ENCODE measurements at places on chromosomes 1 and 21.

DNA sequence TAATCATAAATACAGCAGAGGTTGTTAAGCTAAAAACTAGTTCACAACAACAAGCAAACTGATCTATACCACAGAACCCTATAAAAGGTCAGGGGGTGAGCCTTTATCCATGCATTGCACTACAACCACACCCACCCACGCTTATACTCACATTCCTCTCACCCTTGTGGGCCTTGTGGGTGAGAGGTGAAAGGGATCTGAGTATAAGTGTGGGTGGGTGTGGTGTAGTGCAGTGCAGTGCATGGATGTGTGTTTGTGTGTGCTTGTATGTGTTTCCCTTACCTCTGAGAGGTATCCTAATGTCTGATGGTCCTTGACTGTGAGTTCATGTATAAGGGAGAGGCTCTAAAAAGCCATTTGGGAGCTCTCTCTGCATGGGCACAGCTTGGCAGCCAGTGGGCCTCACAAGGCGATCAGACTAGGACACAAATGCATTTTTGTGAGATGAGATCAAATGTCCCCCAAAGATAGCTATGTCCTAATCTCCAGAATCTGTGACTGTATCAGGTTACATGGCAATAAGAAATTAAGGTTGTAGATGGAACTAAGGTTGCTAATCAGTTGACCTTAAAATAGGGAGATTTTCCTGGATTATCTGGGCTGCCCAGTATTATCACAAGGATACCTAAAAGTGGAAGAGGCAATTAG is 95.5 kb upstream of the DPT start:
- DNase-seq: no peak

DNA sequence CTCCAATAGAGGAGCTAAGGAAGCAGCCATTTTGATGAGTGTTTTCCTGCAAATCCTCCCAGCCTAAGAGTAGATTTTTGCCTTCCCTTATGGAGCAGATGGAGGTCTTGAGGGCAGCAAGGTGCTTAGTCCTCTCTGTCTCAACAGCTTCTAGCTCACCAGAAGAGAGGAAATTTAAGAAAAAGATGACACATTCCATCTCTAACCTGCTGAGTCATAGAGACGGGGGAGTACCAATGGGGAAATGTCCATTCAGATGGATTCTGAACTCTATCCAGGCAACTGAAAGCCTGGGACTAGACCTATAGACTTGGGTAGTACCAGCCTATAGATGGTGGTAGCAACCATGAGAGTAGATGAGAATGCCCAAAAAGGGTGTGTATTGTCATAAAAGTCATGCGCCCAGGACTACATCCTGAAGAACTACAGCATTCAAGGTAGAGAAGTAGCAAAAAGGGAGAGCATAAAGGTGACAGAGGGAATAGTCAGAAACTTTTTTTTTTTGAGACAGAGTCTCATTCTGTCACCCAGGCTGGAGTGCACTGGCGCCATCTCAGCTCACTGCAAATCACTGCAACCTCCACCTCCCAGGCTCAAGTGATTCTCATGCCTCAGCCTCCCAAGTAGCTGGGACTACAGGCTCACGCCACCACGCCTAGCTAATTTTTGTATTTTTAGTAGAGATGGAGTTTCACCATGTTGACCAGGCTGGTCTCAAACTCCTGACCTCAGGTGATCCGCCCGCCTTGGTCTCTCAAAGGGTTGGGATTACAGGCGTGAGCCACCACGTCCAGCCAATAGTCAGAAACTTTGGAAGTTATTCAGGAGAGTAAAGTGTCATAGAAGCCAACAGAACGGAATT is 10.7 kb upstream of the ELOA start:
- DNase-seq: no peak

DNA sequence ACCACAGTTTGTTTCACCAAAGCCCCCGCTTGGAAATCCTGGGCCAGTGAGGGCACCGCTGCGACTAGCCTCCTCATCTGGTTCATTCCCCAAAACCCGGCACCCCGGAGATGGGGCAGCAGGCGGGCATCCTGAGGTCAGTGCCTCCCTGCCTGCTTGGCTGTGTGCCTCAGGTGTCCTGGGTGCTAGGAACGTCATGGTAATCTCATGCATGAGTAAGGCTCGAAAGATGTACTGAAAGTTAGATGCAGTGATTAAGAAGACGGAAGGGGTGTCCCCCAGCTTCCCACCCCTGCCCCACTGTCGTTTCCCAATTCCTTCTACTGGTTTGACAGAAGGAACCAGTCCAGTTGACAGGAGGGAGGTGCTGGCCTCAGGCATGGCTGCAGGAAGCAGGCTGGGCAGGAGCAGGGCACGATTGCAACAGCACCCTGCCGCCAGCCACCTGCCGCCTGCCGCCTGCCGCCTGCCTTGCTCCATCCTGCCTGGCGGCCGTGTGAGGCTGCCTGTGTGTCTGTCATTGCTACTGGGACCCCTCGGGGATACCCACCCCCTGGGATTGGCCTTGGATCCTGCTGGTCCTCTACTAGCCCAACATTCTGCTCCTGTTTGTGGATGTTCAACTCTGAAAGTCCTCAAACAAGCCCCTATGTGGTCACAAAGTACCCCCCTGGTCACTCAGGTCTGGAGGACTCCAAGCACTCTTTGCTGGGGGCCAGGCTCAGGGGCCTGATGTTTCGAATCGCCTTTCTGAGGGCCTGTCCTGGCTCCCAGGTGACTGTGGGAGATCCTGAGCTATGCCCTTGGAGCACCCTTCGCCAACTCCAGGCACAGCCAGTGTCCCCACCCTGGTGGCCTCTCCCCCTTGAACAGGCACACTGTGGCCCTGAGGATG is 73.0 kb upstream of the IFFO2 start:
- no peak for DNase-seq

- no peak for DNase-seq
Observed at GRCh38 chr1:182910143-182910542, 42.8 kb downstream of the SHCBP1L start.

GRCh38 chr1:152646656-152647055 is 16.5 kb upstream of the LCE2D start:
- DNase-seq: no peak

DNA sequence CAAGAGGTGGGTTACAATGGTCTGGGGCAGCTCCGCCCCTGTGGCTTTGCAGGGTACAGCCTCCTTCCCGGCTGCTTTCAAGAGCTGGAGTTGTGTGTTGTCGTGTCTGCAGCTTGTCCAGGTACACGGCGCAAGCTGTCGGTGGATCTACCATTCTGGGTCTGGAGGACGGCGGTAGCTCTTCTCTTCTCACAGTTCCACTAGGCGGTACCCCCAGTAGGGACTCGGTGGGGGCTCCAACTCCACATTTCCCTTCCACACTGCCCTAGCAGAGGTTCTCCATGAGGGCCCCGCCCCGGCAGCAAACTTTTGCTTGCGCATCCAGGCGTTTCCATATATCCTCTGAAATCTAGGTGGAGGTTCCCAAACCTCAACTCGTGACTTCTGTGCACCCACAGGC is 12.3 kb upstream of the CDCP2 start:
- DNase-seq: no peak

DNA sequence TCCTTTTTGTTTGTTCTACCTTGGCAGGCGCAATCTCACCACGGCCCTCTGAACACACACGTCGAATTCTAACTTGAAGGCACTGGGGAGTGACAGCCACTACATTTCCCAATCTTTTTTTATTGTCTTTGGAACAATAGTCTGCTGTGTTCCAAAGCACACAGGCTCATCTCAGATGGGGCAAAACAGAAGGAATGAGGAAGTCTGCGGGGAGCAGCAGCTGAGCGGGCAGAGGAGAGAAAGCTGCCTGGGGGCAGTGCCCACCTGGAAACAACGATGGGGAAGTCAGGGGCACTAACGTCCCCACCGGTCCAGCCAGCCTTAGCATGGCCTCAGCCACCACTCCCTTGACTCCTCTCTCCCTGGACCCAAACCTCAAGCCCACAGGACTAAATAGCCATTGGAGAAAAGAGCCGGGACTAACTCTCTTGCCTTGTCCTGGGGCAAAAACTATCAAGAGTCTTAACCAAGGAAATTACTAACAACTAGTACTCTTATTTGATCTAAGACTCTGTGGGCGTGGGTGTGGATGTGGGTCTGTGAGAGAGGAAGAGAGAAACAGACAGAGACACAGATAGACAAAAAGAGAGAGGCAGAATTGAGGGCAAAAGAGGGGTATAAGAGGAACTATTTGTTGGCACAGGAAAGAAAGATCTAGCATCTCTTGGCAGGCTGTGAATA is 34.2 kb downstream of the SYF2 start:
- no peak for DNase-seq

GRCh38 chr1:240503558-240503957 is 108.4 kb downstream of the GREM2 start:
- no peak for DNase-seq

DNA sequence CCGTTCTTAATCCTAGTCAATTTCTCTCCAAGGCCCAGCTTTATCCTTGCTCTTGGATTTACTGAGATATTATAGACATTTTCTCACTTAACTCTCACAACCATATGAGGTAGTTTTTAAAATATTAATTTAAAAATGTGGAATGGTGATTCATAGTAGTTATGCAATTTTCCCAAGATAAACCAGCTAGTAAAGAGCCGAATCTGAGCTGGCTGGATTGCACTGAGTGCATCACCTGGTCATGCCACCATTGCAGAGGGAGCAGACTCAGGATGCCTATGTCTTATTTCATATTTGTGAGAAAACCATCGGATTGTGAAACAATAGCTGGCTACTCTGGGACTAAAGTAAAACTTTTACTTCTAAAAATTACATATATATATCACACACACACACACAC is 494.0 kb downstream of the KCNT2 start:
- DNase-seq: no peak

DNA sequence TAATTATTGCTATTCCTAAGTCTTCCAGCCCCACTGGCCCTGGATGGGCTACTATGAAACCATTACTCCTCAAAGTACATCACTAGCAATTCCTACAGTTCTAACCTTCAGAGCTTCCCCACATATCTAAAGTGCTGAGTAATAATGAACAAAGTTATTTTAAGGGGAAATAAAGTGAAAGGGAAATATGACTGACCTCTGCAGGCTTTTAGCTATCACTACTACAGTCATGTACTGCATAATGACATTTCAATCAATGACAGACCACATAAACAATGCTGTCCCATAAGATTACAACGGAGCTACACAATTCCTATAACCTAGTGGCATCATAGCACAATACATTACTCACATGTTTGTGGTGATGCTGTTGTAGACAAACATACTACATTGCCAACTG is 32.5 kb upstream of the ASPM start:
- DNase-seq: no peak

DNA sequence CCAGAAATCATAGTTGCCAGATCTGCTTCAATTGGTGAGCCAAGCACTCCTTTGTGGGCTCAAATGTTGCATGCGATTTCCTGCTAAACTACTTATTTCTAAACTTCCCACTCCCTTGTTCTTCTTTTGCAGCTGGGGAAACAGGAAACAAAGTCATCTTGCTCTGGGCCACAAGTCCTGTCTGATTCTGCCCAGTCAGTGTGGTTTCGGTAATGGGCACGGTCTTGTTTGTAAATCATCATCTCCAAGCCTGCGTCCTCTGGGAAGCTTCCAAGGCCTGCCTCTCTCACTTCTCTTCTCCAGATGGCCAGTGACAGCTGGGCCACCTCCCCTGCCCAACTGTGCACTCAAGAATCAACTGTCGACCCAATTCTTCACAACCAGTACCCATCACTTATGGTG is 4.4 kb downstream of the S100A8 start:
- no peak for DNase-seq

- DNase-seq: no peak
Observed at GRCh38 chr1:25564777-25565574, 21.6 kb downstream of the LDLRAP1 start.

GRCh38 chr21:19461481-19462205 is 1058.1 kb upstream of the TMPRSS15 start:
- DNase-seq: no peak

DNA sequence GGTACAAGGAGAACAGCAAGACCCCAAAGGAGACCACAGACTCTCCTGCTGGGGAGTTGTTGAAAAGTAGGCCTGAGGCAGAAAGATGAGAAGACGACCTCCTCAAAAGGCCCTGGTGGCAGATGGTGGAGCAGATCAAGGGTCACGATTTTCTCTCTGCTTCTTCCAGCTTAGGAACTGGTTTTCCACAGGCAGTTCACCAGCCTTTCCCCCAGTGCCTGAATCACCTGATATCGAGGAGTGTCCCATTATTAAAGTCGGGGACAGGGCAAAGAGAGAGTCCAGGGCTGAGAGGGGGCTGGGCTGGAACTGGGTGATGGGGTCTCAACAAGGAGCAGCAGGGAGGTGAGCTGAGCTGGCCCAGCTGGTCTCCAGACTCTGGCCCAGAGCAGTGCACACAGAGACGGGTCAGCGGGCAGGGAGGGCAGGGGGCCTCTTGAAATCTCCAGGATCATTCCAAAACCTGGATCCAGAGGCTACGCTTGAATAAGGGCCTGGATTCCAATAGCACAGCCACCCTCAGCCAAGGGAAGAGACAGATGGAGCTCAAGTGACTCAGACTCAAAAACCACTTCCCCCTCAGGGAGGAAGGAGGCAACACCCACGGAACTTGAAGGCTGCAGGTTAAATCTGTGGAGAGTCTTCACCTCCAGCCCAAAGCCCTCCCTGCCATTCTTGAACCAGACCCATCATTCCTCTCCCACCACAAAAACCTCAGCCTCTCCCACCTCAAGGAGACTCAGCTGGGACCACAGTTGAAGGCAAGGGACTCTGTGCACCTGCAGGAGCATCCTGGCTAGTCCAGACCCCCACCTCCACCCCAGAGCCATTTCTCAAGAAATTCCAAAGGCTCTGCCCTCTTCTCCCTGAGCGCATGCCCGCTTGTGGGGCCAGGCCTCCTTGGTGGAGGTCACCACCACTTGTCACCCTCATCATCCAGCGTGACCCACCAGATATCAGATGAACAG is at the start of gene S100A5:
Gene S100A5 (minus strand): TSS at position 541 of the 968 bp plus-strand sequence. CDS start 743 bp downstream, outside the sequence.
- no peak for DNase-seq

DNA sequence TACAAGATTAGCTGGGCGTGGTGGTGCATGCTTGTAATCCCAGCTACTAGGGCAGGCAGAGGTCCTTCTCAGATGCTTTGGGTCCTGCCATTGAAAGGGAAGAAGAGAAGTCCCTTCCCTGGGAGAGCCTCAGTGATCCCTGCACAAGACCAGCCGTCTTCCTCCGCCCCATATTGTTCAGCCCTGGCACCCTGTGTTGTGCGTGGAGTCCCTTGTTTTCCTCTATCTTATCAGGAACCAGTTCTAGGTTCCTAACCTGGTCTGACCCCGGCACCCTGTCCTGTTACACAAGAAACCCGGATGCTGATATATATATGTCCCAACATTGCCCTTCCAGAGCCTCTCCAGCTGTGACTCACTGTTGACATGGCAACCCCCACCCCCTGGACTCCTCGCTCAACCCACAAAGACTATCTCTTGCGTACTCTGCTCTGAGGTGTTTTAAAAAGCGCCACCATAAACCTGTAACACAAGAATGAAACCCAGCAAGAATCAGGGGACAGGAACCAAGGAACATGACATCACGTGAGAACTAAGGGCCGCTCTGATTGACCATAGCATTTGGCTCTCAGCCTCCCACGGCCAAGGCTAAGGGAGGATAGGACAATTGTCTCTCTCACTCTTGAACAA is 4.8 kb downstream of the MX2 start:
- no peak for DNase-seq

GRCh38 chr1:182596934-182597333 is 7.3 kb downstream of the RGS16 start:
- DNase-seq: no peak
